Caki2 (cell line): ENCODE measurements at places on chromosomes 4 and X. TPM values are rescaled to one million over a fixed set of nuclear protein-coding genes. Genes with fewer than 3 reads are reported as not detected.

DNA sequence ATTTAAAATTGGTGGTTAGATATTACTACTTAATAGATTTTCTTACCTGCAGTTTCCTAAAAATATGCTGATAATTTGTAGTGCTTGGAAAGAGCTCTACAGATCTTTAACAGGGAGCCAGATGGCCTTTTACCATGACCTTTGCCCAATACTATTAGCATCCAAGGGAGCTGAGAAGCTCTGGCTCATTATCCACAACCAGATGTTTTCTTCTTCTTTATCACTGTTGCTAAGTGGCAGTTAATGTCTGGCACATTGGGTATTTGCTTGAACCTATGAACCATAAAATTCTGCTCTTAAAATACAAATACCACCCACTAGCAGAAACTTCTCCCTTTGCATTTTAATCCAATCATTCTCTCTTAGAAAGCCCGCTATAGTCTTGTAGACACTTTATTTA, 1480.3 kb downstream of the C4orf33 start:
- no peak for DNase-seq

GRCh38 chrX:150587585-150588503, 19.4 kb downstream of the MTM1 start:
- DNase-seq = no peak

- no peak for DNase-seq
Observed at GRCh38 chr4:157984285-157984911, 188.4 kb downstream of the GASK1B start.

DNA sequence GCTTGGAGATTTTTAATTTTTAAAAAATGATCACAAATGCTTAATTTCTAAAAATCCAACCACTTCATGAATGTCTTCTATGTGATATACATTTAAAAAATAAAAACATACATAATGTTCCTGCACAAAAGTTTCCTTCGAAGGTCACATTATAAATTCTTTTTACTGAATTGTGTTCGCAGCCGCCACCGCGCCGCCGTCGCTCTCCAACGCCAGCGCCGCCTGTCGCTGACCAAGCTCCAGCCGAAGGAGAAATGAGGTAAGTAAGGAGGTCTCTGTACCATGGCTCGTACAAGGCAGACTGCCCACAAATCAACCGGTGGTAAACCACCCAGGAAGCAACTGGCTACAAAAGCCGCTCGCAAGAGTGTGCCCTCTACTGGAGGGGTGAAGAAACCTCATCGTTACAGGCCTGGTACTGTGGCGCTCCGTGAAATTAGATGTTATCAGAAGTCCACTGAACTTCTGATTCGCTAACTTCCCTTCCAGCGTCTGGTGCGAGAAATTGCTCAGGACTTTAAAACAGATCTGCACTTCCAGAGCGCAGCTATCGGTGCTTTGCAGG, 48.8 kb upstream of the NEUROG2 start:
- DNase-seq = no peak

- DNase-seq = no peak
Observed at GRCh38 chrX:142001934-142002333, 98.2 kb downstream of the MAGEC1 start.

DNA sequence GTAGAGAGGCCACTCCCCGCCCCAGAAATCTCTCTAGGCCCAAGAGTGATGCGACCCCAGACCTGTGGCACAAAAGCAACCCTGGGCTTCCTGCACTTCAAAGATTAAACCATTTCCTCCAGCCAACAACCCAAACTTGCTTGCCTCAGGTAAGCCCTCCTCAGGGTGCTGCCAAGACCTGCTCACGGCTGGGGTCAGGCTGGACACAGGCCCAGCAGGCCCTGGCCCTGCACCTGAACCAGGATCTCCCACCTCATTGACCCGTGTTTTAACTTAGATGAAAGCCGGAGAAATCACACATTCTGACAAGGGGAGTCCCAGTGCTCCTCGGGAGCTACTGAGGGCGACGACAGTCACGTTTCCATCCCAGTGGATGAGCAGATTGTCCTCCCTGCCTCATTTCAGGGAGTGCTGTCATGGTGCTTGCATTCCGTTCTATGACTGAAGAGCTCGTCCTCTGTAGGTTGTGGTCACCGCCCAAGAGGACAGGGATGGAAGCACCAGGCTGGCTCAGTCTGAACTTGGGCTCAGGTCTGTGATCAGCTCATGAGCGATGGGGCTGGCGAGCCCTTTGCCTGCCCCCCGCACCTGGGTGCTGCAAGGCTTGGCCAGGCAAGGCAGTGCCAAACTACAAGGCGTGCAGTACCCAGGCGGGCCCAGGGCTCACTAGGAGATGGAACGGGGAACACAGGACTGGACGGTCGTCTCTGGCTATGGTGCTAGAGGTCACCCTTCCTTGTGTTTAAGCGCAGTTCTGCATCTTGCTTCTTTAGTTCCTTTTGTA, 25.9 kb downstream of the WDR1 start:
- no peak for DNase-seq

The ATP5ME gene
- 265 and 360 TPM in 2 replicates for total RNA-seq

The GSTCD gene
- 16.1 and 18.2 TPM in 2 replicates for total RNA-seq

The KLHL4 gene
- total RNA-seq = 4.3 and 18.2 TPM in 2 replicates

The SPATA4 gene
- total RNA-seq = not detected in 2 replicates
